ENCODE measurements at places on chromosomes 13 and 19. TPM values are rescaled to one million over a fixed set of nuclear protein-coding genes. Genes with fewer than 3 reads are reported as not detected.

GRCh38 chr13:45695198-45695730 is 6.9 kb upstream of the CBY2 start:
- H3K4me3 ChIP-seq: no peak overlapping the region
- DNase-seq: no peak
- no peaks in the 10 kb centered on the region for H3K4me1 ChIP-seq
- no peaks in the 10 kb centered on the region for H3K36me3 ChIP-seq
- no peaks in the 10 kb centered on the region for H3K27me3 ChIP-seq
- H3K27ac ChIP-seq: no peak overlapping the region

- no peak overlapping the region for H3K4me3 ChIP-seq
- no peak overlapping the region for H3K27ac ChIP-seq
- no peaks in the 10 kb centered on the region for H3K36me3 ChIP-seq
- no peak for DNase-seq
These were observed 76.6 kb downstream of the ZNF486 start for GRCh38 chr19:20243629-20244028.

Gene ZNF460
- 70.2 TPM for total RNA-seq

DNA sequence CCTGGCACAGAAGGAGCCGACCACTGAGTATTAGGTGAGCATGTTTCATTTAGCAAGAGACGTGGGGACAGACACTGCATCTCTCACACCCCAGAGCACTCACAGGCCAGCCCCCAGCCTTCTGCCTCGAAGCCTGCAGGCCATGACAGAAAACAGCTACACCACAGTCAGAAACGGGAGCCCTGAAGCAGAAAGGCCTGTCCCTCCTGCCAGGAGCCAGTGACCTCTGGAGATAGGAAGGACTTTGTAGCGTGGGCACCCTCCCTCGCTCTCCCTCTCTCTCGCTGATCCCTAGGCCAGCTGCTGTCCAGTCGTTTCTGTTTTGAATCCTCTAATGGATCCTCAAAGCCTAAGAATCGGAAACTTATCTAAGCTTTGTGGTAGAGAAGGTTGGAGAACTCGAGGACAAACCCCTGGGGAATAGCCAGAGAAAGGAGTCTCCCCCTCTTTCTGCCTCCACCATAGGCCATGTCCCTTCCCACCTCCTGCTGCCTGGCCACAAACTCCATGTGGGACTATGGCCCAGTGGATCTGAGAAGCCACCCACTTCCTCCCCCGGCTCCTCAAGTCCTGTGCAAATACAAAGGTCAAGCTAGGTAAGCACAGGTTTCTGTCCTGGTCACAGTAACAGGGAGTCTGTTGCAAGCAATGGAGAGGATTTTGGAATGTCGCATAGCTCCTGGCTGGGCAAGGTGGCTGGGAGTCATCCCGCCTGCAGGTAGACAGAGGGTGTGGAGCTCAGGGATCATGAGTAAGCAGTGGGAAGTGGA is 95.1 kb downstream of the NUFIP1 start:
- no peak overlapping the region for H3K4me3 ChIP-seq
- no peak overlapping the region for H3K27ac ChIP-seq
- no peaks in the 10 kb centered on the region for H3K27me3 ChIP-seq
- H3K36me3 ChIP-seq: no peaks in the 10 kb centered on the region

DNA sequence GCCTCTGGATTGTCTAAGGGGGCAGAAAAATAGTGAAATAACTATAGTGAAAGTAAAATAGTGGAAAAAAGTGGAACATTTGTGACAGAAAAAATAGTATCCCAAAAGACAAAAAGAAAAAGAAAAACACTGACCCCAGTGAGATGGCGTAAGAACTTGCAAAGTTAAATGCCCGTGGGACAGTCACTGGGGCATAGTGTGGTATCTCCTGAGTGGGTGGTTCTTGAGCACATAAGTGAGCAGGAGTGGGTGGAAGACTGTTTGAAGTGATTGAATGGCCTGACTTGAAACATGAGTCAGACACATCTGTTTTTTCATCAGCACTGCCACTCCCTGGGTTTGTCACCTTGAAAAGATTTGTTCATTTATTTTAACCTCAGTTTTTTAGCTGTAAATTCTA is 2.5 kb downstream of the ZNF430 start:
- H3K4me1 ChIP-seq: no peaks in the 10 kb centered on the region
- H3K36me3 ChIP-seq: no peaks in the 10 kb centered on the region

DNA sequence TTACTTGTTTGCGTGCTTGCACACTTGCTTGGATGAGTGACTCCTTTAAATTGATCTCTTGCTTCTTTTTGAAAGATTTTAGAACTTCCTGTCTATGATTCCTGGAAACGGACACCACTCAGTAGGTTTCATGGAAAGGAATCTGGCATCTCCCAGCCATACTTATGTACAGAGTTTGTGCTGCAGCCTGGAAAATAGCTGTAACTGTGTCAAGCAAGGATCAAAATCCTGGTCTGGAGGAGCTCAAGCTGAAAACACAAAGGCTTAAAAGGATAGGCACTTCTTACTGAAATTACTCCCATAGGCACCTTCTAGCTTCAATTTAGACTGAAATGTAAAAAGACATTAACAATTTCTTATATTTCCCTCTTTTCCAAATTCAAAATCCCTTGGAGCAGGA is 1.4 kb upstream of the FREM2 start:
- no peak overlapping the region for H3K4me3 ChIP-seq
- H3K36me3 ChIP-seq: no peaks in the 10 kb centered on the region
- no peak for DNase-seq
- H3K27ac ChIP-seq: no peak overlapping the region

Gene IGSF23
- total RNA-seq: not detected

DNA sequence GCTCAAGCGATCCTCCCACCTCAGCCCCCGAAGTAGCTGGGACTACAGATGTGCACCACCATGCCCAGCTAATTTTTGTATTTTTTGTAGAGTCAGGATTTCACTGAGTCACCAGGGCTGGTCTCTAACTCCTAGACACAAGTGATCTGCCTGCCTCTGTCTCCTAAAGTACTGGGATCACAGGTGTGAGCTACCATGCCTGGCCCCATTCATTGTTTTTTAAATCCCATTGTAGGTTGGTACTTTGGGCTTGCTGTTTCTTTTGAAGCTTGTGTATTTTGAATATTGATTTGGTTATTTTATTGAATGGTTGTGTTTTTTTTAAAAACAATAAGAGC is 26.7 kb downstream of the ZMYM2 start:
- H3K36me3 ChIP-seq: no peaks in the 10 kb centered on the region
- no peak for DNase-seq
- no peak overlapping the region for H3K27ac ChIP-seq
- no peaks in the 10 kb centered on the region for H3K4me1 ChIP-seq
- no peaks in the 10 kb centered on the region for H3K27me3 ChIP-seq
- H3K4me3 ChIP-seq: no peak overlapping the region

- no peaks in the 10 kb centered on the region for H3K36me3 ChIP-seq
- H3K27me3 ChIP-seq: no peaks in the 10 kb centered on the region
- DNase-seq: no peak
These were observed 435.9 kb upstream of the SGCG start for GRCh38 chr13:22744688-22745452.

- no peak overlapping the region for H3K27ac ChIP-seq
- no peak overlapping the region for H3K4me3 ChIP-seq
- peaks cover 4% of the 10 kb centered on the region for H3K4me1 ChIP-seq
These were observed 127.6 kb downstream of the TNFRSF19 start for GRCh38 chr13:23697772-23698313.

Gene PSG11
- total RNA-seq: not detected

Gene UBE2L5
- total RNA-seq: not detected

All from breast epithelium (tissue), 4 donors.